Activated CD4-positive, CD25-positive, alpha-beta regulatory T cell (primary cell): ENCODE measurements at places on chromosomes 6 and 20.

- DNase-seq: peak; percentile 22
Measured at GRCh38 chr6:87700397-87701343, 1.4 kb downstream of the AKIRIN2 start.

DNA sequence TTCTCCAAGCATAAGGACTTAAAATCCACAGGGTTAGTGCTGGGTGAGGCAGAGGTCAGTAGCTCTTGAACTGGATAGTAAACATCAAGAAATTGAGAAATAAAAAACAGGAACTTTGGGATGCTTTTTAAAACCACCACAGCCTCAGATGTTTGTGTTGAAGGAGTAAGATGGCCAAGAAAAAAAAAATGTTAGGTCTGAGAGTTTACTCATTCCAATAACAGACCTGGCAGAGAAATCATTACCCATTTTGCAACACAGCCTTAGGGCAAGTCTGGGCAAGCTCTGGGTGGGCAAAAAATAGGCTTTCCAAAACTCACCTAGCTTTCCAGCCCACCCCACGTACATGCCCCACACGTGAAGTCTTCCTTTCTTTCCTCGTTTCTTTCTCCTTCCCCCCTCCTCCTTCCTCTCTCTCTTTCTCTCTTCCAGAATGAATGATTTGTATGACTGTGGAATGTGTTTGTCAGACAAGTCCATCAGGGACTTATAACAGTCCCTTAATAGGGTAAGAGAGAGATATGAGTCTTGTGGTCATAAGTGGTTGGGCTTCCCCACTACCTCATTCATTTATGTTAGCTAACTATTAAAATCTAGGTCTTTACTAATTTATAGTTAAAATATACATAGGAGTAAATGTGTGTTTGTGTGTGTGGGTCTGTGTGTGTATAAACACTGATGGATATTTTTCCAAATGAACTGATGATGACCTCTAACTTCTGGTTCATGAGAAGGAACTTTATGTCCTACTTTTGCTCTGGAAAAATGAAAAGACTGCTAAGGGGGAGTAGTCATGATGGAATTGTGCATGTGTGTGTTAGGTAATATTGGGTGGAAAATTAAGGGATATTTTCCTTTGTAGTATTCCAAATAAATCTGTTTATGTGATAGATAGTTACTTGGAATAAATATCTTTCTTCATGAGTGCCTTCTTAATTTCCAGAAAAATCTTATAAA is 18.0 kb upstream of the DSE start:
- DNase-seq: no peak

DNA sequence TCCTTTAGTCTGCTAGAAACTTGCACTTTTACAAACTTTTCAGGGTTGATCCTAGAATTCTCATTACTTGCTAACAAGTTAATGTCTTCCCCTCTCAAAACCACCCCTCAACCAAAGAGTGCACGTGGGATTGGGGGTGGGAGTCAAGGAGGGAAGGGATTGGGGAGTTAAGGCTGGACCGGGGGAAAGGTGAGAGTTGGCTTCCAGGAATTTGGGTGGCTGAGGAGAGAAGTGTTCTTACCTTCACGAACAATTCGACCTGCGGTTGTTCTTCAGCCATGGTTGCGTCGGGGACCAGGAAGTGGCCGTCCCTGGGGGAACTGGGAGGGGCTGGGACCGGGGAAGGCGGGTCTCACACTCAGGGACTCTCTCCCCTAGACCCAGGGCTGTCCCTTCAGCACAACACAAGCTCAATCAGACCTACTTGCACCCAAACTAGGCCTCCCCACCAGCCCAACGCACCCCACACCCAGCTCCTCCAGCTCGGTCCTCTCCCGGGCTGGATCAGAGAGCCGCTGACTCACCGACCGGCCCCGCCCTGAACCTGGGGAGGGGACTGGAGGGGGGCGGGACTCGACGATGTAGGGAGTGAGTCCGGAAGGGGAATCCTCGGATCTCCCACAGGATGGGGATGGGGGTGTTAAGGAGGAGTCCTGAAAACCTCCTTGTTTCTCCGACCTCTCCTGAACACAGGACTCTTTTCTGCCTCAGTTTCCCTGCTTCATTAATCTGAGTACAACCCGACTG is at the start of gene CLIC1:
Gene CLIC1, minus strand, starts transcription at position 510 of the 747 bp plus-strand sequence. Its CDS starts 230 bp downstream, at position 280.
- DNase-seq: peak; percentile 45

- no peak for DNase-seq
Measured at GRCh38 chr6:14828201-14828611, 417.7 kb upstream of the JARID2 start.

GRCh38 chr20:44792796-44793195 is 17.6 kb downstream of the RIMS4 start:
- DNase-seq: no peak

DNA sequence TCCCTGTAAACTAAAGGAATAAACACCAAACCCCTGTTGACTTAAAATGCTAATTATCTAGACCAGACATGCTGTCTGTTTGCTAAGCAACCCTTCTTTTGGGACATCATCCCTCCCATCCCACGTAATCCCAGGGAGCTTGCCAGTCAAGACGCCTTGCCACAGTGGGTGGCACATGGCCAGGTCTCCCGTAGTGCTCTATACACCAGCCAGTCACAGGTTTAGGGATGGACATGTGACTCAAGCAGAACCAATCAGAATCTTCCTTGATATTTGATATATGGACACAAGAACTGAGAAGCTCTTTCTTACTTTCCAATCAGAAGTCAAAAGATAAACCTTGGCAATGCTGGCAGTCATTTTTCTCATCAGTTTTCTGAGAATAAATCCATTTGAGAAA is 60.0 kb downstream of the CNKSR3 start:
- no peak for DNase-seq

DNA sequence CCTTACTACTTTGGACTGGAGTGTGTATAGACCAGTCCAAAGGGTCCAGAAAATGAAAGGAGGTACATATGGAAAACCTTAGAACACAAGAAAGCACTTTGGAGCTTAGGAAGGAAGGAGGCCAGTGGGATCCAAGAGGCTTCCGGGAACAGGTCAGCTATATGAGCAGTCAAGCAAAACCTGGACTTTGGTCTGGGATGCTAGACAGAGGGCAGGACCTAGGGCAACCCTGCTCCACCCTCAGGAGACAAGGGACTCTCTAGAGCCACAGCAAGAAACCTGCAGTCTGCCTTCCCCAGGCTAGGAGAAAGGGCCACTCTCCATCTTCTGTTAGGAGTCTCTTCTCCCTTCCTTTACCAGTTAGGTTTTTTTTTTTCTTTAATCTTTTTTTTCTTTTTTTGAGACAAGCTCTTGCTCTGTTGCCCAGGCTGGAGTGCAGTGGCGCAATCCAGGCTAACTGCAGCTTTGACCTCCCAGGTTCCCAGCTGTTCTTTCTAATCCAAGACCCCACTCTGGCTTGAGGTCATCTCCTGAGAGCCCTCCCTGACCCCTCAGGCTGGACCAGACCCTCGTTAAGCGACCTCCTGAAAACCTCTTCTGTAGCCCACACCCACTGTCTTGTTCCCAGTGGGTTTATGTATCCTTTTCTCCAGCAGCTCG is 4.6 kb downstream of the KCNK5 start:
- no peak for DNase-seq

DNA sequence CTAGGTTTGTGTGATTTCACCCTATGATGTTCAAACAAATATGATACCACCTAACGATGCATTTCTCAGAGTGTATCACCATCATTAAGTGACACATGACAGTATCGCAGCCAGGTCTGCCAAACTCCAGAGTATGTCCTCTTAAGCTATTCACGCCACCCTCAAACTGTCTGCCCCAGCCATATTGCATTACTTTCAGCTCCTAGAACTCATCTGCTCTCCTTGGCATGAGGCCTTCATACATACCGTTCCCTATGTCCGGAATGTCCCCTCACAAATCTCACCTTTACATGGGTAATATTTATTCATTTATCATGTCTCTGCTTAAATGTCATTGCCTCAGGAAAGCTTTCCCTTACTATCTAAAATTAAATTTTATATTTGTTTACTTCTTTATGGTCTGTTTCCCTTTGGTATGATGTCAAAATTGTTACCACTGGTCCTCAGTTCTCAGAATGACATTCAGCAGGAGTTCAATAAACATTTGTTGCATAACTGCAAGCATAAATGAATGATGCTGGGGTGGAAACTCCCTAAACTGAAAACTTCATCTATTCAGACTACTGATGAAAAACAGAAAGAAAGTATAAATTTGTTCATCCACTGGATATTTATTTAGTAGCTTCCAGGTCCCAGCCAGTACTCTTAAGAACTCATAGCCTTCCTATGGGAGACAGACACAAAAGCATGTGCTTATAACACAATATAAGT is 3.2 kb downstream of the SESN1 start:
- DNase-seq: no peak

GRCh38 chr20:48921883-48922820 is 641 bp downstream of the ARFGEF2 start:
- DNase-seq: no peak

DNA sequence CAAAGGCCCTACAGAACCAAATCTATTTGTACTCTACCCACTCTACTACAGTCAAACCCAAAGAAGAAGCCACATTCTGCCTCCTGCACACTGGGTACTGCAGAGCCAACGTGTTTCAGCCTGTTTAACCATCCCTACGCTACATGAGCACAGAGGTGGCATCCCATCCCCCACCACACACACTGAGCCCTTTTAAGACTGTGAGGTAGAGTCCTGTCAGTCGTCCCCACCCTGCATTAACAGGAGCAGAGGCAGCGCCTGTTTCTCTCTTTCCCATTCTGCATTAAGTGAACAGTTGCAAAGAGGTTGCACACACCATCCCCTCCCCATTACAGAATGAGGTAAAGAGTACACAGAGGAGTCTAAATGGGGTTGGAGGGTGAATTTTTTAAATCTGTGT is 5.2 kb upstream of the RSPH4A start:
- DNase-seq: no peak

DNA sequence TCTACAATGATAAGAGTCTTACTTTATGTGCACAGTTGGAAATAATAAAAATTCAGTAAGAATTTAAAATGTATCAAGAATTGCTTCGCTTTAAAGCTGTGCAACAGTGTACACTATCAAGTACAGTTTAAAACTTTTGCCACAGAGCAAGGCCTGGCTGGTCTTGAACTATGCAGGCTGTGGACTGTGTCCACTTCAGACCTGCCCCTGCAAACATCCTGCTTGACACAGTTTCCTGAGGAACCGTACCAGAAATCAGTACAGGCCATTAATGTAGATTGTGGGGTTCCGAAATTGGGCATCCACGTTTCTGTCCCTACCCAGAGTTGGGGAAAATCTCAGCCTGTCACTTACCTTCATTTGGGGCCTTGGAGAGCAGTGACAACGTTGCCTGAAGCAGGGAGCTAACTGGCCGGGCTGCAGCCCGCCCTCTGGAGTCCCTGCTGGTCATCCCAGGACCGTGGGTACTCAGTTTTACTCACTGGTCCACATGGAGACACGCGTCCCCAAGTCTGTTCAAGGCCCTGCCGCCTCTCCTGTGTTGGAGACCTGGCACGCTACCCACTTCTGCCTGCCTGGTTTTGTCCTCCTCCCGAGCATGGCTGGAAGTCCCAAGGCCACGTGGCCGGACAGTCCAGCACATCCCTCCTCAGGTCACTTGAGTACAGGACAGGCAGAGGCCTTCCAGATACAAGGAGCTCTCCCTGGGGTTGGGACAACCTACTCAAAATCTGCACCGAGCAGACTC is 8.4 kb downstream of the NINL start:
- no peak for DNase-seq

DNA sequence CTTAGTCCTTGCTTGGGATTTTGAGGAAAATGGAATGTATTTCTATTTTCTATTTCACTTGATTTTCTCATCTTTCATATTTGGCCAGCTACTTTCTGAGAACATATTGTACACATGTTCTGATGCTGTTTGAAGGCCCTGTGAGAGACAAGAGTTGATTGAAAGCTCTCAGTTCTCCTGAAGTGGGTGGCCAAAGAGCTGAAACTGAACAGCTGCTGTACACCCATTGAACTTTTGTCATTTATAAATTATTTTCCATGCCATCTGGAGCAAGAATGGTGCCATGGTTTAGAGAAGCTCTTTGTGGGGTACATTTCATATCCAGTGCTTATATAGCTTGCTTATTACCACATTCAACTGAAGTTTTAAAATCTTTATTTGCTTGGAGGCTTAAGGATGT is 298.3 kb downstream of the PRL start:
- no peak for DNase-seq

- no peak for DNase-seq
Measured at GRCh38 chr6:163579880-163580295, 165.4 kb downstream of the QKI start.

DNA sequence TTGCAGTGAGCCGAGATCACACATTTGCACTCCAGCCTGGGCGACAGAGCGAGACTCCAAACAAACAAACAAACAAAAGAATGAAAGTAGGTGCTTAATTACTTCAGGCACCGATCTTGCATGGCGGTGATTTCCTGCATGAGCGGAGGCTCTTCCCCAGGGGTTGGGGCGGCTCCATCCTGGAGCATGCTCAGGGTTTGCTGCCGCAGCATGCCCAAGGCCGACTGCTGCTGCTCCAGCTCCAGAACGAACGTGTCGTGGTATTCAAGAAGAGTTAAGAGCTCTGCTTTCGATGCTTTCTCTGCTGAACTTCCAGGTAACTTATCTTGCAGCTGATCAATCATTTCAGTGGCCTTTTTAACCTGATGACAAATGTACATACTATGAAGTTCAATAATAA is 313.8 kb downstream of the SYNE1 start:
- no peak for DNase-seq

DNA sequence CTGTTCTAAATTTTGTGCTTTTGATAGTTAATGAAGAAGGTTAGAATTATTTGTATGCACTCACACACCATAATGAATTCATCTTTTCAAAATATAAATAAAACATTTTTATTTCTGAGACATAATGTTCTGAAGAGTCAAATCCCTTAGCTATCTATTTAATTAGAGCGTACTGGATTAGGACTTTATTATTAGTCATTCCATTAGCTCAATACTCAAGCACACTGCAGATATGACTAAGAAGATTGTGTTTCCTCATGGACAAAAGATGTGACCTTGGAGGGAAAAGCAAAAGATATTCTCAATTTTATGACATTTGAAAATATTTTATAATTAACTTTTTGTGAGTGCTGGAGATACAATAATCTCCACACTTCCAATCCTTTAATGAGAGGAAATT is 666.4 kb downstream of the CD109 start:
- no peak for DNase-seq

DNA sequence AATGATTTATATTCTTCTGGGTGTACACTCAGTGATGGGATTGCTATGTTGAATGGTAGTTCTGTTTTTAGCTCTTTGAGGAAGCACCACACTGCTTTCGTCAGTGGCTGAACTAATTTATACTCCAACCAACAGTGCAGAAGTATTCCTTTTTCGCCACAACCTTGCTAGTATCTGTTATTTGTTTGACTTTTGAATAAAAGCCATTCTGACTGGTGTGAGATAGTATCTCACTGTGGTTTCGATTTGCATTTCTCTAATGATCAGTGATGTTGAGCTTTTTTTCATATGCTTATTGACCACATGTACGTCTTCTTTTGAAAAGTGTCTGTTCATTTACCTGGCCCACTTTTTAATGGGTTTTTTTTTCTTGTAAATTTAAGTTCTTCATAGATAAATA is 583.8 kb upstream of the ARID1B start:
- no peak for DNase-seq

GRCh38 chr20:57425150-57426013 is 34.2 kb downstream of the RBM38 start:
- DNase-seq: no peak

GRCh38 chr6:14321992-14322772 is 204.6 kb downstream of the CD83 start:
- no peak for DNase-seq

- DNase-seq: no peak
Measured at GRCh38 chr6:90110971-90111370, 185.7 kb downstream of the BACH2 start.

GRCh38 chr6:158649289-158650143 is at the start of gene SYTL3:
Gene SYTL3 (plus strand): TSS chr6:158650054. CDS start chr6:158663269, 13,215 bp downstream.
- DNase-seq: peak; percentile 49
